ENCODE measurements at places on chromosomes 11 and 22.

- no peak for DNase-seq
These were observed 293.6 kb upstream of the ZC3H12C start for GRCh38 chr11:109799604-109800003.

GRCh38 chr22:26890870-26891269 lies 233.5 kb downstream of the MIAT start:
- DNase-seq, result no peak

DNA sequence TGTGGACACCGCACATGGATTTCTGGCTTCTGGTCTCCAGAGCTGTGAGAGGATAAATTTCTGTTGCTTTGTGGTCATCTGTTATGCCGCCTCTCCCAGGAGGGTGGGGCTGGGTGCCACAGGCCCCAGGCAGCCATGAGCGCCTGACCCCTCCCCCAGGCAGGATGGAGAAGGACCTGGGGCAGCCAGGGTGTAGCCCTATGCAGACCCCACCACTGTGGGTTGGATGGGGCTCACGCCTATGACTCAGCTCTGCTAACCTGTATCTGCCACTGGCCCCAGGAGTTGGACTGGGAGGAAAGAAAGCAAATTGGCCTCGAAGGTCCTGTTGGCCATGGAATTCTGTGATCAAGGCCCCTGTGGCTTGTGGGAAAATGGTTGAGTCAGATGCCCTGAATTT lies 1351.1 kb downstream of the BRD1 start:
- no peak for DNase-seq

- DNase-seq, result no peak
These were observed 62.7 kb upstream of the KIRREL3 start for GRCh38 chr11:127063241-127063640.

- no peak for DNase-seq
These were observed 22.5 kb downstream of the LRRC10B start for GRCh38 chr11:61531044-61531443.

DNA sequence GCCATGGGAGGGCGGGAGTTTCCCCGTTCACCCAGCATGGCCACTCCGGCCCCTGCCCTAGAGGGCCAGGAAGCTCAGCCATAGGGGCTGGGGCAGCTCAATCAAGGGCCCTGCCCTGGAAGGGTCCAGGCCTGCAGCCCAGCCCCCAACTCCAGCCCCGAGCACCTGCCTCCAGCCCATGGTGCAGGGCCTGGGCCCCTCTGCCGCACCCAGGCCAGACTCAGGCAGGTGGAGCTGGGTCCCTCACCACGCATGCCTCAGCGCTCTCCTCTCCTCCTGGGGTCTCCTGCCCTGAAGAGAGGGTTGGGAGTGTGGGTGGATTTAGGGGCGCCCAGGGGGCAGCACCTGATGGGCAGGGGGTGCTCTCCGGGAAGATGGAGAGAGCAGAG lies 13.1 kb downstream of the MLC1 start:
- no peak for DNase-seq

- peak; percentile 43 for DNase-seq
These were observed at the start of gene RTN4R for GRCh38 chr22:20268279-20269012. Gene RTN4R (minus strand): TSS chr22:20268318. CDS start chr22:20268092, 226 bp downstream.

- no peak for DNase-seq
These were observed 11.9 kb downstream of the C22orf31 start for GRCh38 chr22:29049655-29050263.

GRCh38 chr22:46224044-46224897 lies 25.8 kb downstream of the CDPF1 start:
- DNase-seq, result no peak

DNA sequence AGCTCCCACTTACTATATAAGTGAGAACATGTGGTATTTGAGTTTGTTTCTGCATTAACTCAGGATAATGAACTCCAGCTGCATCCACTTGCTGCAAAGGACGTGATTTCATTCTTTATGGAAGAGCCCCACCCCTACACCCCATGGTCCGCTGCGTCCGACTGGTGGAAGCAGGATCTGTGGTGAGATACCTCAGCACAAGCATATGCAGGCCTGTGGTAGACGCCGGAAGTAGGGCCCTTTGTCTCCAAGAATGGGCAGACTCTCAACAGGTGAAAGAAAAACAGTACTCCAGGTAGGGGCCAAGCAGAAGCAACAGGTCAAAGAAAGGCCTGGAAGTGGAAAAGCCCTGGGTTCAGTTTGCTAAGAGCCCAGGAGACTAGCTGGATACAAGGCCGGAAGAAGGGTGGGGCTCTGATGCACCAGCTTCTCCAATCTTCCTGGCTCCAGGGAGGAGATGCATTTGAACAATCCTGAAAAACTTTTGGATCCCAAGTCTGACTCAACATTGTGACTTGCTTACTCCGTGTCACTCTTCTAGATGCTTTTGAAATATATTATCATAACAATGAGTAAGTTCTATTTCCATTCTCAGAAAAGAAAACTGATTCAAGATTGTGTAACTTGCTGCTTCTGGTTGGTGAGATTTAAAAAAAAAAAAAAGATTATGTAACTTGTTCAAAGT lies 30.4 kb downstream of the NEAT1 start:
- DNase-seq, result no peak

GRCh38 chr22:23117891-23118646 lies 23.7 kb downstream of the RSPH14 start:
- no peak for DNase-seq

DNA sequence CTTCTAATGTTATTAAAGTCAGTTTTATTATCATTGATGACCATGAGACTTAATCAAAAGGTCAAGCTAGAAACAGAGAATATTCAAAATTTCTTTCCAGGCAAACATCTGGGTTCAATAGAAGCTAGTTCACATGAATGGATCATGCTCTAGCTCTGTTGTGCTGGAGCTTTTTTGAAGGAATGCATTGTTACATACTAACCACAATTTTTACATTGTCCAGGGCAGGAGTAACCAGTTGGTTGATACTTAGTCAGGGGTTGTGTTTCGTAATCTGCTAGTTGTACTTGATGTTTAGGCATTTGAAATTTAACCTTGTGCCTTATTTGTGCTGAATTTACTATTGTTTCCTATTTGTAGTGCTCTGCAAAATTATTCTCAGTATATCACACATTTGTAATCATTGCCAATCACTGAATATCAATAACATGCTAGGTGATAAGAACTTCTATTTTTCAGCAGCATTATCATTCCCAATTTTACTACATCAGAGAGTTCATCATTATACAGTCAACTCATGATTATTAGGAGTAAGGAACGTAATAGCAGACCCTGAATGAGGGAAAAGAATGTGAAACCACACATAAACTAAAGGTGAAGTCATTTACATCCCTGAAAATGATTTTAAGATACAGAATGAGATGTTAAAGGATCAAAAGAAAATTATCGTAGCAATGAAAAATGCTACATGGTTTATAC lies 23.2 kb downstream of the NF2 start:
- no peak for DNase-seq

DNA sequence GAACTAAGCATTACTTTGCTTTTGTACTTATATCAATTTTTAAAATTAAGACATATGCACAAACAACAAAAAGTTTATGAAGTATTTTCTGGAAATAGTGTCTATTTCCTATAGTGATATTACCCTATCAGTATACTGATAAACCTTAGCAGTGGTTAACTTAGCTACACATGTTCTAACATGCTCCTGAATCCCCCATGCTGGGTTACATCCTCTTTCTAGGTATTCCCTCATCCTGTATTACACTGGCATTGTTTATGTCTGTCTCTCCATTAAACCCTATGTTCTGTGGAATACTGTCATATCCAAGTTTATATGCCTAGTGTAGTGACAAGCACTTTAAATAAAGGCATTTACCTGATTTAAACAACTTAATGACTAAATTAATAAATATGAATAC lies 1.8 kb upstream of the FAR1 start:
- DNase-seq, result no peak

DNA sequence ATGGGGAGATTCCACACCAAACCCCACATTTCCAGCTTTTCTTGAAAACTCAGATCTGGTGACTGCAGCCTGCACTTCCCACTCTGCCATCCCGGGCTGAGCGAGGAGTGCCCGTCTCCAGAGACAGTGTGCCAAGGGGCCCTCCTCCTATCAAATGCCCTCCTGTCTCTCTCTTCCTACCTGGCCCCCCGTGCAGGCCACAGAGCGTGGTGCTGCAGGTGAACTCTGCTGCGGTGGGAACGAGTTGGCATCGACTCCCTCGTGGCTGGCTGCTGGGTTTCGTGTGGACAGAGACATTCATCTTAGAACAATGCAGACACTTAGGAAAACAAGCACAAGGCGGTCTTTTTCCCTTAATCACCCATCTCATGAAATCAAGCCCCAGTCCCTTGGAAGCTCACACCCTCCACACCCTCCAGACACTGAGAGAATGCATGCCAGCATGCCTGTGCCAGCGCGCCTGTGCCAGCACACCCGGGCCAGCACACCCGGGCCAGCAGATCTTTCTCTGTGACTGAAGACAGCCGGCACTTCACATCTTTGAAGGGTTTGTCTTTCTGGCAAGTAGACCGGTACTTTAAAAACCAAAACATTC lies 65.0 kb downstream of the PARVB start:
- no peak for DNase-seq

- no peak for DNase-seq
These were observed 55.1 kb upstream of the CLDN5 start for GRCh38 chr22:19579115-19579811.

DNA sequence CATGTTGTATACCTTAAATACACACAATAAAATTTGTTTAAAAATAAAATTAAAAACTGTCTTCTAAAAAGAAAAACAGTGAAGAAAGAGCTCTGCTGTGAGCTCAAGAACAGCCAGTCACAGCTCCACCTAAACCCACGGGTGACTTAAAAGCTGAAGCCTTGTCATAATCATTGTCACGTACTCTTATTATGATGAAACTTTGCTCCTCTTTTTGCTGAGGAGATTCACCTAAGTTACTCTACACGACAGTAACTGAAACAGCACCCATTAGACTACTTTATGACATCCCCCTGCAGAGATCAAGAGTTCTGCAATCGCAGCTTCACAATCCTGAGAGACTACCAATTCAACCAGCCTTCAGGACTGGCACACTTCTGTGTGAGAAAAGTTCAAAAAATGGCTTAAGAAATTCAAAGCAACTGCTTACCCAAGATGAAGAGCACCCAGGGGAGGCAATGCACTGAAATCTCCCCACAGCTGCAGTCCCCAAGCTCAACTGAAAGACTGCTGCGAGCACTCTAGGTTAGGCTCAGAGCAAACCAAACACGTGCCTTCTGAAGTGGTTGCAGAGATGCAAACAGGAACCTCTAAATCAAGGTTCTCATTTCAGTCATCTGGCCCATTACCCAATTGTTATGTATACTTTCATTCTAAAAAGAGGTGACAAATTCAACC lies at the start of gene JAML:
TSS of gene JAML (minus strand) at position 501 of the 678 bp plus-strand sequence. CDS start 10,145 bp downstream, outside the sequence.
- peak; percentile 65 for DNase-seq

DNA sequence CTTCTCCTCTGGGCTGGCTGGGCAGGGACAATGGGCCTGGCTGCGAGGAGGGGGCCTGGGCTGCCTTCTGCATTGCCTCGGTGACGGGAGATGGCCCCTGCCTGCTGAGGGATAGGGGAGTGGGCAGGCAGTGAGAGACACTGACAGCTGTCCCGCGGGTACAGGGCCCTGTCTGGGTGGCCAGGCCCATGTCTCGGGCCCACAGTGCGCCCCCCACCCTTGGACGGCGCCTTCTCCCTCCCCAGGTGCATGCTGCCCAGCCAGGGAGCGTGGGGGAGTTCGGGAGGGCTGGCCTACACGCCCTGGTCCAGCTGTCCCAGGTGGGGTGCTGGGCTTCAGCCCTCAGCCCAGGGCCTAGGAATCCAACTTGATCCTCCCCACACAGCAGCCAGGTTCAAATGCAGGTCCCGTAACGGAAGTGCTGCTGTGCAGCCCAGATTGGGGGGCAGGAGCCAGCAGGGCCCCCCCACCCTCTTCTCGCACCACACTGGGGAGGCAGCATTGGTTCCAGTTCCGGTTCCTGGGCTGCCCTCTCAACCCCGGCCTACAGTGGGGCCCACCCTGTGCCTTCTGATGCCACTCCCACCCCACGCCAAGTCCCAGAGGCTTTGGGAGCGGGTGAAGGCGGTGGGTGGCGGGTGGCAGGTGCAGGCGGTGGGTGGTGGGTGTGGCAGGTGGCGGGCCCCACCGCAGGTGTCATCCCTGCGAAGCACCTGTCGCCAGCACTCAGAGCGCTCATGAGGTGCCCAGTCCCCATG lies 7.3 kb upstream of the TSSC4 start:
- DNase-seq, result no peak

DNA sequence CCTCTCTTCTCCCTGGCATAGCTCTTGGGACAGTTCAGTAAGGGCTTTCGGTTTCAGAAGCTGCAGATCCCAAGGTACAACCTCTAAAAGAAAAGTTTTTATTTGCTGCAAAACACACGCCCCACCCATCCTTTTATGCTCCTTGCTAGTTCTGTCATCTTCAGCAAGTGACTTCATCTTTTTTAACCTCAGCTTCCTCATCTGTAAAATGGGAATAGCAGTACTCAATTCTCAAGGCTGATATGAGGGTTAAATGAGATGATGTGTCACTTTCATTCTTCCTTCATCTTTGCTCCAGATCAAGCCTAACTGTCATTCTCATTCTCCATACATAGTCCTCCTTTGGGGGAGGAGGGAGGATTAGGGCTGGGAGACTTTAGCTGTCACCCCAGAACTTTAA lies 90.0 kb upstream of the ALX4 start:
- DNase-seq, result no peak

DNA sequence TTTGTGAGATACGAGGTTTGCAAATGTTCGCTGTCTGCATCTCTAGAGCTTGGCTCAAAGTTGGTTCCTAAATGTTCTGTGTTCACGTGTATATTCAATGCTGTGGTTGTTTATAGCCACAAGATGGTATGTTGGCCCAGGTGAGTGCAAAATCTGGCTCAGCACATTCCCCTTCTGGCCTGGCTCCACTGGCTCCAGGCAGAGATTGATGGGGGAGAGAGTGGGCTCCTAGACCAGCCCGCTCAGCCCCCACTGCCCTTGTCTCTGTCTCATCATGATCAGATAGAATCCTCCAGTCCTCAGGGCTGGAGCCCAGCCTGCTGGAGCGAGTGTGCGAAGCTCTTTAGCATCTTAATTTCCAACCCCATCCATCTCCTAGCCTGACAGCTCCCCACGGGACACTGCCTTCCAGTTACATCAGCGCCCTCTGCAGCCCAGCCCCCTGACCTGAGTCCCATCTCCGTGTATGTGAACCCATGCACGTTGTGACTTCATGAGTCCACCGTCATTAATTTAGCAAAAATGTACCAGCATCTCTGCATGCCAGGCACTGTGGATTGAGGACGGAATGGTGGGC lies 2.0 kb downstream of the P2RX3 start:
- no peak for DNase-seq

DNA sequence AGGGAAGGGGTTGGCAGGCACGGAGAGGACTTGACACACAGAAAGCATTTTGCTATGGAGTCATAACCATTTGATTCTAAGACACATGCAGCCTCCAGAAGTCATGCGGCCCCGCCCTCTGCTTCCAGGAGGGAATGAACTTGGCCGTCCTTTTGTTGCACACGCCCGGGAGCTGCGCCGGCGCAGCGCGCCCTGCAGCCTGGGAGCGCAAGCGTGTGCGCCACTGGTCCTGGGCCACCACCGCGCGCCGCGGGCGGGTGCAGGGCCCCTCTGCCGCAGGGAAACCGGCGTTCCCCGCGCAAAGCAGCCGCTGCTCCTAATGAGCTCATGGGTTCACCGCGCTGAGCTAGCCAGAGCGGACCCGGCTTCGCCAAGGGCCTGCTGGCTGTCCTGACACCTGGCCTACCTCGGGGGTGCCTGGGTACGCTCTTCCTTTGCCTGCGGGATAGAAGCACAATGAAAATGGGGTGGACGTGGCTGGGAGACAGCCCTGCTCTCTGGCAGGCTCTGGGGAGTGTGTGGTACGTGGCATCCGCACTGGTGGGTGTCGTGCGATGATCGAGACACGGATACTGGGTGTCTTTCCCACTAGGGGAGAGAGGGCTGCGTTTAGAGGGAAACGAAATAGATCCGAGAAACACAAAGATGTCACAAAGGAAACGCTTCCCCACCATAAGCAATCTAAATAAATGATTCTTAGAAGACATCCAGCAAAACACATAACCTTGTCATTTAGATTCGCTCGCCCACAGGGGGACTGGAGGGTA lies 669 bp downstream of the MICAL3 start:
- no peak for DNase-seq
